ENCODE measurements at places on chromosomes 3 and 15.

- no peak for DNase-seq
These were observed 103.9 kb downstream of the MME start for GRCh38 chr3:155184011-155184410.

DNA sequence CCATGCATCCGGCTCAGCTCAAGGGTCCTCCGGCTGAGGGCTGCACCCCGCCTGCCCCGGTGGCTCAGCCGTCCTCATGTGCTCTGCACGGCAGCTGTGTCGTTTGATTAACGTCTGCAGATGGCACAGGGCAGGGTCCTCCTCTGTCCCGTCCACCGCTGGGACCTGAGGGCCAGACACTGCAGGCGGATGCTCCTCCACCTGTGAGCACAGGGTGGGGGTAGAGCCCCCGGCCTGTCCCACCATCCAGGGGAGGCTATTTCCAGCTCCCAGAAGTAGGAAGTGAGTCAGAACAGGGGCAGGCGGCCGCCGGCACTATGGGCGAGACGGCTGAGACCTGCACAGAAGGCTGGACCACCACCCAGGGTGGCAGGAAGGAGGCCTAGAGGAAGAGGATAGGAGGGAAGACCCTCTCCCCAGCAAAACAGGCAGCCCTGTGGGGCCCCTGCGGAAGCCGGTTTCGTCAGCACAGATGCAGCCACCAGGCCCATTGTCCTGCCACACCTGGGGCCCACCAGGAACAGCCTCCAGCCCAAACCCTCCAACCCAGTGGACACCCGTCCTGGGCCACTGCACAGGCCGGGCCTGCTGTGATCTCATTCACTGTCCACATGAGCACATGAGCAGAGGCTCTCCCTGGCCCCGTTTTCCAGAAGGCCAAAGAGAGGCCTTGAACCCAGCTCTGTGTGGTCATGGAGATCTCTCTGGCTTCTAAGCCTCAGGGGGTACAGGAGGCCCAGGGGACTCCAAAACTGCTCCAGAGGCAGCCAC, 12.6 kb upstream of the PLXND1 start:
- no peak for DNase-seq

GRCh38 chr3:11551036-11551435, 92.7 kb downstream of the VGLL4 start:
- DNase-seq, result no peak

- DNase-seq, result no peak
These were observed 160.6 kb downstream of the EPHA3 start for GRCh38 chr3:89268059-89268458.

DNA sequence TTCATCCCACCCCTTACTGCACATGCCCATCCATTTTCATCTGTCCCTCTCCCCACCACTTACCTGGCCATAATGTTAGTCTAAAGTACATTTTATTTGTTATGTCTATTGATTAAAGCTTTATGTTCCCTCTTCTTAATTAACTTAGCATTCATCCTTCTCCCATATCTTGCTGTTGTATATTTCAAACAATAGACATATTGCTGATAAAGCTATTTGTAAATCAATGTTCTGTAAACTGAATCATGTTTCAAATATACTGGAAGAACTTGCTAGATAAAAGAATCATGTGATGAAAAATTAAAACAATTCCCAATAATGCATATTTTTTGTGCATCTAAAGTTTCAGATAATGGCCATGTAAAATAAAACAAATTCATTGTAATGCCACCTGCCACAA, 249.2 kb downstream of the IGSF11 start:
- DNase-seq, result no peak

GRCh38 chr3:146800484-146800883, 195.3 kb upstream of the PLSCR5 start:
- DNase-seq, result no peak

DNA sequence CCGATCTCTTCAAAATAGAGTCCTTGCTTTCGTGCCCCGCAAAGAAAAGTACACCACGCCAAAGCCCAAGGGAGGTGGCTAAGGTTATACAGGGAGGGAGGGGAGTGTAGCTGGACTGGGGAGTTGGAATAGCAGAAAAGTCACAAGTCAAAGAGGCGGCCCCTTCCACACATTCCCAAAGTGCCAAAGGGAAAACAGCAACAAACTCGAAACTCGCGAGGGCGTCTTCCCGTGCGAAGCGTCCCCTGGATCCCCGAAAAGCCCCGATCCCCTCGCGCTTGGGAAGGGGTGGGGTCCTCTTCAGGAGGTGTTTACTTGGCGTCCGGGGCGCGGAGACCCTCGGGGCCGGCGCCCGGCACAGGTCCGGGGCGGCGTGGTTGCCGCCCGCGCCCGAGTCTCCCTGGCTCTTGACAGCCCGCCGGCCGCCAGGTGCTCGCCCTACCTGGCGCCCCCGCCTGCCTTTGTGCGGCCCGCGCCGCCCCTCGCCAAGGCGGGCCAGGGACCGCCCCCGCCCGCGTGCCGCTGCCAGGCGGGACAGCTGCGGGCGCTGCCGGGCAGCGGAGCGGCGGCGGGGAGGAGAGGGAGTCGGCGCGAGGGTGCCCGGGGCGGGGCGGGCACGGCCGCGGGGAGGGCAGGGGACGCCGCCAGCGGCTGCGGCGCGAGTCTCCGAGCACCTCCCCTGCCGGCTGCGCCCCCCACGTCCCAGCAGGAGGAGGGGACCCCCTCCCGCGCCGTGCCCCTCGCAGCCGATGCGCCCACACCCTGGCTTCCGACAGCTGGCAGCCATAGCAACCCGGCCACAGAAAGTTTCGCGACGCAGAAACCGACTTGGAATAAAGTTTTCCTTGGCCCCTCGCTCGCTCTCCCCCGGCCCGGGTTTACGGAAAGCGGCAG, 966 bp downstream of the MYO1E start:
- DNase-seq, result no peak

DNA sequence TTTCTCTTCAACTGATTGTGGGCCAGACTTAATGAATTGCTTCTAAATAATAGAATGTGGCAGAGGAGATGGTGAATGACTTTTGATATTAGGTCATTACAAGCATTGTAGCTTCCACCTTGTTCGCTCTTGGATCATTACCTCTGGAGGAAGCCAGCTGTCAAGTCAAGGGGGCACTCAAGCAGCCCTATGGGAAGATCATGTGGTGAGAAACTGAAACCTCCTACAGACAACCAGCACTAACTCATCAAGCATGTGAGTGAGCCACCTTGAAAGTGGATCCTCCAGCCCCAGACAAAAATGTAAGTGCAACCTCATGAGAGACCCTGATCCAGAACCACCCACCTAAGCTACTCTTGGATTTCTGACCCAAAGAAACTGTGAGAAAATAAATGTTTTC, 109.8 kb upstream of the TBC1D5 start:
- no peak for DNase-seq

- DNase-seq, result no peak
These were observed 62.7 kb upstream of the BLM start for GRCh38 chr15:90654233-90655136.

All from hematopoietic multipotent progenitor cell treated with erythropoietin and hydrocortisone succinate and interleukin-3 and kit ligand, for 15 days (in vitro differentiated cells).